Midbrain (tissue), 1 donor: ENCODE measurements at places on chromosomes 4 and X.

DNA sequence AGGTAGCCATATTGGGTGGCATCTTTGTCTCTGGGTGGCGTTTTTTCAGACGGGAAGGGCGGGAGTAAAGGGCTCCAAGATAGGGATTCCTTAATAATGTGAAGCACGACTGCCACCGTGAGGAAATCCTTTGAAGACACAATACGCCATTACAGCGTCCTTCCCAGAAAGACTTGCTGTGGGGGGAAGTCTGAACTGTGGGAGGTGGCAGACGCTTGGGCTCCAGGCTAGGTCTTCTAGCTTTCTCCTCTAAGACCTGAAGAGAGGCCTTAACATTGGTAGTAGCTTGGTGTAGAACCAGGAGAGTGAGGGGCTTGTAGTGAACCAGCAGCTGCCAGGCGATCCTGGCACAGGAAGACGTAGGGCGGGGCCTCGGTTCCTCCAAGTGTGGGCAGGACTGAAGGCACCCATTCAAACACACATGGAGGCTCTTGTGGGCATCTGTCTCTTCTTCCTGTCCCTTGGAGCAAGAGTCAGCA lies 197.3 kb downstream of the OR13H1 start:
- DNase-seq = peak; percentile 89

DNA sequence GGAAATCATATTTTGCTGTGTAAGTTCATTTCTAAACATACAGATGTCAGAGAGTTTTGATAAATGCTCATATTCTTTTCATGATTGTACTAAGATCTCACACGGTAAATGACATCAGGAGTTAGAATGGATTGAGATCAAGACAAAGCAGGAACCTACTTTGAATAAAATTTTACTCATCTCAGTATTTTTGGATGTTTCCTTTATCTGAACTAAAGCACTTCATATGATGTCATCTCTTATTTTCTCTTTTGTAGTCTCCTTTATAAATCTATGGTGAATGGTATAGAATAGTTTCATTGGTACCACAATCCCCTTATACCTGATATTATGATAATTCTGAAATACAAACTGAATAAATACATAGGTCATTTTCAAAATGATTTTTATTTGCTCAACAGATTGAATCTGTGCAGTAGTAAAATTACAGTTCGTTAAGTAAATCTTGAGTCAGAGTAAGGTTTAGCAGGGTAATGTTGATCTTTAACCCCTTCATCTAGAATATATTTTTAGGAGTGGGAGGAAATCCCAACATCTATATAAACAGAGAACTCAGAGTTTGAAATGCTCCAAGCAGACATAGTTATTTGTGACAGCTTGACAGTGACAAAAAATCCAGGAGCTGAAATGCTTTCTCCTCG lies 180.0 kb downstream of the MGST2 start:
- no peak for DNase-seq

DNA sequence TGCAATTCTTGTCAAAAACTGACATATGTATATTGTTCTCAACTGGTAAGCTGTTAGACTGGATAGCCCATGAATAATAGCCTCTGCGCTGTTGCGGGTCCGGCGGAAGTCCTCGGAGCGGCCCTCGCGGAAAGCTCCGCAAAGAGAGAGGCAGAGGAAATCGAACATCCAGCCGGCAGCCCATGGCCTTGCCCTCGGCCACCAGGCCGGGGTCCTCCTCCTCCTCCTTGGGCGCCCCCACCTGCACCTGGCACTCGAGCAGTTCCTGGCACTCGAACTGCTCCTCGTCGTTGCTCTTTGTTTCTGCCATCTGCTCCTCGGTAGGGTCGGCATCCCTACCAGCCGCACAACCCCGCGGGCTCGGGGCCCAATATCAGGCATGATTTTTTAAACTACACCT lies 1176.3 kb downstream of the PCDH18 start:
- DNase-seq = no peak

- no peak for DNase-seq
Observed at GRCh38 chr4:121977251-121978171, 25.7 kb upstream of the TRPC3 start.

DNA sequence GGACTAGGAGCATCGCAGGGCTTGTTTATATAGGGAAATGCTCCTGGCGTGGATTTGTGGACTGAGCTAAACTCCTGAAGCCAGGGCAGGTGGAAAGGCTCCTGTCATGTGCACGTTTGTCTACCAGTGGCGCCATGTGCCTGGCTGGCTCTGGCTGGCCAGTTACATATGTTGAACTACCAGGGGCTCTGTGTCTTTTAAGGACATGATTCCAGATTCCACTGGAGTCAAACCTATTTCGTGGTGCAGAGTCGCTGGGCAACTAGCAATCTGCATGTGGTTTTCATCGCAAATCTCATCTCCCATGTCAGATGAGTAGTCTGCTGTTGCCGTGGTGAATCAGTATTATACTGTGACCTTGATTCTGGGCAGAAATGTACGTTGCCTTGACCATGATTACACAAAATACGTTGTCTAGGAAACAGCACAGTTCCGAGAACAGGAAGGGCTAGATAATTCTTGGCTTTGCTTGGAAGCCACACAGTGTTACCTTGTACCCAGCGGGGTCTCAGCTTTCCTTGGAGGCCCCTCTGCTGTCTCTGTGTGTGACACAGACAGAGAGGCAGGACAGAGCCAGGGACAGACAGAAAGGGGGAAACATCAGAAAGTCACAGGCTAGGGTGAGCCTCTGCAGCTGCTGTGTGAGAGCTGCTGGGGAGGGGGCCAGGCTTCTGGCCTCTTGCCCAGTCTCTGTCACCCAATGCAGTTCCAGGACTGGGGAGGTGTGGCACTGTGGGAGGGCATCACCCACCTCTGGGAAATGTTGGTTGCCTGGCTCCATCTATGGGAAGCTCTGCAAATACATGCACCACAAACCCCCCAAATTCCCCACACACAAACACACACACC lies 19.2 kb downstream of the PNMA6E start:
- peak; percentile 56 for DNase-seq

DNA sequence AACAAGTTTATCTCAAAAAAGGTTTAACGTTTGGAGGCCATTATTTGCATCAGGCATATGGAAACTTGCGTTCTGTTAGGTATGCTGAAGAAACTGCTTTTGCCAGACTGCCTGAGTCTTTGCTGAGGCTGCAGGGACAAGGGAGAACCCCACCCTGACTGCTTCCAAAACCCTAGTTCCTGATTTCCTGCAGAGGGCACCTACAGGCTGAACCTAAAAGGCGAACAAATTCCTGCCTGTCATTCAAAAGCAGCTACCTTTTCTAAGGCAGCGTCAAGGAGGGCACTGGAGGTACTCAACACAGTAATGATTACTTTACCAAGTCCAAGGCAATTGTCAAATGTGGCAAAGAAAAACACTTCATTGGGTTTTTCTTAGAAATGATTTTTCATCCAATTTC lies 578 bp upstream of the CORIN start:
- DNase-seq = no peak
